ENCODE measurements at places on chromosomes 4 and X.

GRCh38 chr4:13984991-13985800 lies 357.7 kb upstream of the BOD1L1 start:
- DNase-seq, result no peak

- no peak for DNase-seq
These were observed 3.0 kb downstream of the MID1 start for GRCh38 chrX:10617186-10617998.

GRCh38 chrX:3994315-3994714 lies 280.9 kb upstream of the PRKX start:
- DNase-seq, result no peak

GRCh38 chrX:37370499-37371141 lies 21.5 kb downstream of the PRRG1 start:
- DNase-seq, result no peak

DNA sequence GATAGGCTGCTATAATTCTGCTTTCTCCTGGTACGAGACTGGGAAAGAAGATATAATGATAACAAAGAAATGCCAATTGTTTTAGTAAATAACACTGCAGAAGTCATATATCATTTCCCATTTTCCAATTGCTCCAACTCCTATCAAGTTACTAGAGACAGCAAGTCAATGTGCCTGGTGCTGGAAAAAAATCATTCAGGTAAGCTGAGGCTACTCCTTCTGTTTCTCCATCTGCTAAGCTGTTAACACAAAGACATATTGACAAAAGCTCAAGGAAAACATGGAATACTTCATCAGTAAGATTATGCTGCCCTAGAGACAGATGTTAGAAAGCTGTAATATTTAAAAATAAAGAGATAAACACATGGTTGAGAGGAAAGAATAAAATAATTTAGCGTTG lies 10.0 kb downstream of the NAA11 start:
- no peak for DNase-seq

DNA sequence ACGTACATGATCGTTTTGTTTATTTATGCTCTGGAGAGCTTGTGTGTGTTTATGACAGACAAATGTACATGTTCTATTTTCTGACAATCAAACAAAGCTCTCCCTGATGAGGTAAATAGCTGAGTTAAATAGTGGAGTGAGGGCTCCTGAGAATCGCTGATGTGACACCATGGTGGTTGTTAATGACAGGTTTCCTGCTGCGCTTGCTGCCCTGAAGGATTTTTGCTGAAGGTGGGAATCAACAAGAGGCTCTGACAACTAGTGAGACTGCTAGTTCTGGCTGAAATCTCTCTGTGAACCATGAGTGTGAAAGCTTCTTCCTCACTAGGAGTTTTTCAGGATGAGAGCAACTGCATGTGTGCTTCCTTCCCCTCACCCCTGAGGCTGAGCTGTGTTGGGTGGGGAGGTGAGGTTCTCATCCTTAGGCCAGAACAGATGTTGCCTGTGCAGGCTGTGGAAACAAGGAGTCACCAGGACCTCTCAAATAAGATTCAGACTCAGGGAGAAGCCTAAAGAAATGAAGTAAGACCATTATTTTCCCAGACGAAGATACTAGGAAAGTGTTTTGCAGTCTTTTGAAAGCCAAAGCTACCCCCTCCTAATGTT lies 173.4 kb upstream of the JADE1 start:
- DNase-seq, result no peak

- no peak for DNase-seq
These were observed 21.4 kb upstream of the FAM9B start for GRCh38 chrX:9055354-9055753.

DNA sequence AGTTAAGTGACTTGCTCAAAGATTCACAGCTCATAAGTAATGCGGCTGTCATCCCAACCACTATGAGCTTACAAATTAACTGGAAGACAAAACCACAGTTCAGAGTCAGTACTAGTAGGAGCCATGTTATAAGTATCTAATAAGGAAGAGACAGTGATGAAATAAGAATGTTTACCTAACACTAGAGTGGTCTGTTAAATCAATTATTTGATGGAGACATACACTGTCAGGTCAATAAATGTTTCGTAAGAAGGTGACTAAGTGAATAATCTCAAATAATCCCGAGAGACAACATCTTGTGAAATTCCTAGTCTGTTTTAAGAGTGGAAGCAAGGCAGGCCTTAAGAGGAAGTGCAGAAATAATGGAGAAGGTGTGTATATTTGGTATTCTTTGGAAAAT lies 25.8 kb upstream of the AMELX start:
- no peak for DNase-seq

DNA sequence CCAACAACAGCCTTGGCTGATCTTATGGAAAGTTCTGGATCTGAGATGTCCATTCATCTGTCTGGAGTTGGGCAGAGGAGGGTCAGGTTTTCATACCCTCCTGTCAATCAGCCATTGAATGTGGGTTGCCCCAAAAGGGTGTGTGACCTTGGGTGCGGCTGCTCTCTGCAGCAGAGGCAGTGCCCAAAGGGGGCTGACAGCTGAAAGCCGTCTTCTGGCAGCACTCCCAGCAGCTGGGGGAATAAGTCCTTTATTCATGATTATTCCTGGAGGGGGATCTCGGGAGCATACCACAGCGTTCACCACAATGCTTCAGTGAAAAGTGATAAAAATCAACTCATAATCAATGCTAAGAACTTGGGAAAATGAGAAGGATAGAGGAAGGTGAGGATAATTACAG lies 54.7 kb downstream of the OTC start:
- DNase-seq, result no peak

DNA sequence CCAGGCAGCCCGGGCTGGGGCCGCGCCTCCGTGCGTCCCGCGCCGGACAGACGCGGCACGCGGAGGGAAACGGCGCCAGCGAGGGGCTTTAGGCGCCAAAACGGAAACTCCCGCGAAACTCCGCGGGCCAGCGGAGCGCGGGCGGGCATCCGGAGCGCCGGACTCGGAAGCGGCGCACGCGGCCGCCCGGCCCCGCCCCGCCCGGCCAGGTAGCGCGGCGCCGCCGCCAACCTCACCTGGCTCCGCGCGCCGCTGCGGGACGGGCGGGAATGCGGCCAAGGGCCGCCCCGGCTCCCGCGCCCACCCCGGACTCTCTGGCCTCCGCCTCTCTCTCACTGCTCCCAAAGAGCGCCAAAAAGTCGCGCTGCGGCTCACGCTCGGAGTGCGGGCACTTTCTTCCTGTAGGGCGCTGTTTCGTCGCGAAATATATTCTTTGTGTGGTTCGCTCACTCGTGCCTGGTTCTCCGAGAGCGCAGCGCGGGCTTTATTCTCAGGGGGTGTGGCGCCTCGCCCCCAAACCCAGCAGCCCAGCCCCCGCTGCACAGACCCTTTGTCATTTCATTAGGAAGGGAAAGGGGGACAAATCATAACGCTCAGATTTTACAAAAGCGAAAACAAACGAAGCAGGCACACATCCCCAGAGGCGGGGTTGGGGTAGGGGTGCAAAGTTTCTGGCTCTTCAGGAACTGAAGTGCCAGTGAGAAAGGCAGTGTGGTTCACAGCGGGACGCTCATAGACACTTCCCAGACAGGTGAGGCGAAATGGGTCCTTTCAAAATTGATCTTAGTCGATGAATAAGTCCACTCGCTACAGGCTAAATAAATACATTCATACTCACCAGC lies 961 bp upstream of the MBNL3 start:
- DNase-seq, result no peak

GRCh38 chrX:41785685-41786084 lies 61.7 kb downstream of the GPR82 start:
- DNase-seq, result no peak

- DNase-seq, result peak; percentile 40
These were observed 120.8 kb upstream of the PJA1 start for GRCh38 chrX:69285881-69286564.

DNA sequence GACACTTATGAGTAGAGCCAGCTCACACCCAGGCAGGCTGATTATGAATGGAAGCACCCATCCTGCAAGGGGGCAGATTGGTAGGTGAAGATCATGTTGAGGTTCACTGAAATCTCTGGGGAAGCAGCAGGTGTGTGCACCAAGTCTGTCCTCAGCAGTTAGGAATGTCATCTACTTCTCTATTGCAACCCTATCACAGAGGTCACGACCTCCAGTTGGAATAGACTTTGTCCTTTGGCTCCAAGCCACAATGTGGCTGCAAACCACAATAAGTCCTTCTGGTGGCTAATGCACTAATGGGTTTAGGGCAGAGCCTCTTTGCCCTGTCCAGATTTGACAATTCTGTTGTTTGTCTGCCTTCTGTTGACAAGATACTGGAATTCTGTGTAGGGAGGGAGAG lies 1056.7 kb downstream of the PCDH19 start:
- no peak for DNase-seq

DNA sequence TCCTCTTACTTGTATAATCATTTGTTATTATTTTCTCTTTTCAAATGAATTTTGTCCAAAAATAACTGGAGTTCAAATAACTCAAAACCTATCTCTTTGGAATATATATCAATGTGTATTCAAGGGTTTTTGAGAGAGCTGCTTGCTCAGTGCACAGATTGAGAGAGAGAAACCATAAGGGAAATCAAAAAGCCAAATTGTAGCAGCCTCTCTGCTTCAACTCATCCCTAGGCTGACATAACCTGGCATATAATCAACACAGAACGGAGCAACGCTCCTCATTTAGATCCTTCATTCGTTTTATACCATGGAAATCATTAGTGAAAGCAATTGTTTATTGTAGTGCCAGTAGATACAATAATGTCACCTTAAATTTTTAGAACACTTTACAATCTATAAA lies 1.8 kb upstream of the GPM6A start:
- DNase-seq, result no peak

DNA sequence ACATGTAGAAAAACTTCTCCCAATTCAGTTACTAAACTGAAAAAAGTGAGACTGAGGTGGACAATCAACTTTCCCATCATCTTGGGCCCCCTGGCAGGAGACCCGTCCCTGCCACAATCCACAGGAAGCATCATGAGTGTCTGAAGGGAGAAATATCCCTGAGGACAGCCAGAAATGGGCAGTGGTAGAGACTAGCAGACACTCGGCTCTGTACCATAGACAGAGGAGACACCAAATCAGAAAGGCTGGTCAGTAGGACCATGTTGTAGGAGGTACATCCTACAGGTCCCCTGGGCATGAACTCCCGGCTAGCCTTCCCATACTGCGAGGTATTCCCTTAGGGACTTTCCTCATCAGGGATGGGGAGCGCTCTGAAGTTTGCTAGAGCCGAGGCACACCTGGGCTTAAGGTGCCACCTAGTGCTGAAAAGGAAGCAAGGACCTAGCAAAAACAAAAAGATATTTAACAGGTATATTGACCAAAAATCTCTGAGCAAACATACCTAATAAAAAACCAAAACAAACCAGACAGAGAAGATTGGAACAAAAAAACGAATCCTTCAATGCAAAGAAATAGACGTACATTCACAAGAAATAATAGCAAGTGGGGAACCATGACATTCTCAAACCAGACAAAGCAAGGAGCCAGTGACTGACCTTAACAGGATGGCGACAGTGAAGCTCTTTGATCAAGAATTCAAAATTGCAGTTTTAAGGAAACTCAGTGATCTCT lies 55.6 kb downstream of the HAUS3 start:
- DNase-seq, result no peak

GRCh38 chrX:118976599-118977340 lies 2.4 kb downstream of the LONRF3 start:
- no peak for DNase-seq

DNA sequence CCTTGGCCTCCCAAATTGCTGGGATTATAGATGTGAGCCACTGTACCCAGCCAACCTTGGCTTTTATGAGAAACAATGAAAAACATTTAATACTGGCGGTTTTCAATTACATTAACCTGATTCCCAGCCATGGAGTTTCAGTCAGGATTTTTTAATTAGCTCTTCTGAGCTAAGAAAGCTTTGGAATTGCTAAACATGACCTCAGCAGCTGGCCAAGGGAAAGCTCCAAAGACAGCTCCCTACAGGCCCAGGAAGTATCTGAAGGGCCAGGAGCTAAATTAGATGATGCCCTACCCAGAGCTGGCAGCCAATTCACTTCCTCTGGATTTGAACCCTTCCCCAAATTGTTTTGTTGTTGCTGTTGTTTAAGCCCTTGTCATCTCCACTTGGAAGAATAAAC lies 26.5 kb upstream of the FUNDC1 start:
- DNase-seq, result no peak

GRCh38 chrX:63430026-63430425 lies 78.9 kb upstream of the SPIN4 start:
- no peak for DNase-seq

All from stimulated activated CD4-positive, alpha-beta T cell treated with anti-CD3 and anti-CD28 coated beads, Interleukin-1b, Interleukin-23, amount 100 ng/mL, for 24 hours (primary cell).